ENCODE measurements at places on chromosomes 4 and X.

DNA sequence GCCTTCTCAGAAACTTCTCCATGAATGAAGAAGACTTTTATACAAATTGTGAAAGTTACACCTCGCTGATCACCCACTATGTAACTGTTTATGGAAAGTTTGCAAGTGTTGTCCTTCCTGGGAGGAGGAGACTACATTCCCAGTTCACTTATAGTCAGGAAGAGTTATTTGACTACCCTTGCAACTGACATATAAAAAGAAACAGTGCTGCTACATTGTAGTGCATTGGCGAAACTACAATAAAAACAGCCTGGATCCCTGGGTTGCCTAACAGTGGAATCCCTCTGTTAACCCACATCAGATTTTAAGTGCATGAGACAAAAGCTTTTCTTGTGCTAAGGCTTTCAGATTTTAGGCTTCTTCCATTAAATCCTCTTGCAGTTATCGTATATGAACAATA, 30.4 kb downstream of the MAGEB10 start:
- DNase-seq: no peak

- DNase-seq: no peak
Observed at GRCh38 chr4:170091069-170091696, 1.4 kb upstream of the AADAT start.

DNA sequence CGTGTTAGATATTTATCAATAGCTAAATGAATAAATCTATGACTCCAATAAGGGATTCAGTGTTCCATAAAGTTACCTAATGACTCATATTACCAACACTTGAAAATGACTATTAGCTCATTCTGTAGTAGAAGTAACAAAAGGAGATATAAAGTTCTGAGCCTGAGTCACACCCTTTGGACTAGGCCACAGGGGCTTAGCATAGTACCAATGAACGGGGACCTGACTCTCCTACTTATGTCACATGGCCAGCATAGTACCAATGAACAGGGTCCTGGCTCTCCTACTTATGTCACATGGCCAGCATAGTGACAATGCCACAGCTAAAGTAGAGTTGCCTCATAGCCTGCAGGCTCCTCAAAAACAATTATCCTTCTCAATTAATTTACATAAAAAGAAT, 43.7 kb downstream of the MAGEB16 start:
- DNase-seq: no peak

- no peak for DNase-seq
Observed at GRCh38 chr4:163309466-163309865, 22.9 kb downstream of the NPY1R start.

DNA sequence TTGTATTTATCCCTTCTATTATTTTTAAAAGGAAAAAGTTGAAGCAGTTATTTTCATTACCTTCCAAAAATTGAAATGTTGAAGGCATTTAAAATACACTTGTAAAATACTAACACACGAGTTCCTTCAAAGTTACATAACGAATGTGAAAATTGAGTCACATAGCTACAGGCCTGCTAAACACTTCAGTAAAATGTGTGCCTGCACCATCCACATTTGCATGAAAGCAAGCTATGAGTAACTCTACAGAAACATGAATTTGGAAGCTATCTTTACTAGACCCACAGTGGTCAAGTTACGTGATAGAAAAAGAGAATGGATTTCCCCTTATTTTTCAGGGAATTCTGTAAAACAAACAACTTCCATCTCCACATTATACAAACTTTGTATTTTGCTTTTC, 1148.8 kb upstream of the PCDH7 start:
- no peak for DNase-seq

DNA sequence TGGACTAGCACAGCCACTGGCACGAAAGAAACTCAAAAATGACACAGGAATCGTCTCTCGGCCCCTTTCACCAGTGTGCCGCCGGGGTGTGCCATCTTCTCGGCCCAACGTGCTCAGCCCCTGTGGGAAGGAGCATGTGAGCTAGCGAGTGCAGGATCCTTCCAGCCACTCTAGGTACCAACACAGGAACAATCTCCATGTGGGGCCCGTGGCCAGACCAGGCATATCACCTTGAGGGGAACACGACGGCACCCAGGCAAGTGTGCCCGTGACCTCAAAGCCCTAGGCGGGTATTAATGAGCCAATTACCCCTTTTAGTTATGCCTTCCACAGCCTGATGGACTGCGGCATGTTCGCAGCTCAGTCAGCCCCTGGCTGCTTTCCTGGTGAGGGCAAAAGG, 231.5 kb downstream of the FAT4 start:
- DNase-seq: no peak

DNA sequence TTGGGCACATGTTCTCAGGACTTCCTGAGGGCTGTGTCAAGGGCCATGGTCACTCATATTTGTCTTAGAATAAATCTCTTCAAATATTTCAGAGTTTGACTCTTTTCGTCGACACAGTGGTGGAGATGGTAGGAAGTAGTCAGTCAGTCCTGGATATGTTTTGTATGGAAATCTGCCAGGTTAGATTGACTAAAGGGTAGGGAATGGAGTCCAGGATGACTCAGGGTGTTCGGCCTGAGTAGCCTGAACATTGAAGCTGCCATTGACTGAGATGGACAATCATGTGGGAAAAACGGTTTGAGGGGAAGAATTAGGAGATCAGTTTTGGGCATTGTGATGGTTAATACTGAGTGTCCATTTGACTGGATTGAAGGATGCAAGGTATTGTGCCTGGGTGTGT, 177.1 kb upstream of the CENPE start:
- no peak for DNase-seq

DNA sequence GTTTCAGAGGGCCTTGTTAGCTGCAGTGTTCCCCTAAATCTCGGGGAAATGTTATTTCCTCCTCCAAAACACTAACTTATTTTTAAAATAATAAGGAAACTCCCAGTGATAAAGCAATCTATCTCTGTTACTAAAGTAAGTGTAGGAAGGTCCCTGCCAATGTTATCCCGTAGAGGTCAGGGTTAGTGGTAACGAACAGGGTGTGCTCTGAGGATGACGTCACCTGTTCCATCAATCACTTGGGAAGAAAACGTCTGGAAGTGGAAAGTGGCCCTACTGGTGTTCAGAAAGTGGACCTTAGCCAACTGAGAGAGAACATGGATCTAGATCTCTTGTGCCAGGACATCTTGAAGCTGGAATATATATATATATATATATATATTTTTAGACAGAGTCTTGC, 249.5 kb downstream of the BCOR start:
- no peak for DNase-seq

- DNase-seq: no peak
Observed at GRCh38 chrX:19007011-19007410, 23.1 kb upstream of the PHKA2 start.

- no peak for DNase-seq
Observed at GRCh38 chr4:53119680-53120079, 246.2 kb downstream of the SCFD2 start.

- no peak for DNase-seq
Observed at GRCh38 chr4:89146196-89146595, 34.9 kb downstream of the TIGD2 start.

- DNase-seq: no peak
Observed at GRCh38 chrX:103773445-103773844, 3.2 kb upstream of the PLP1 start.

GRCh38 chrX:151724563-151725337, 8.9 kb downstream of the FATE1 start:
- DNase-seq: no peak

DNA sequence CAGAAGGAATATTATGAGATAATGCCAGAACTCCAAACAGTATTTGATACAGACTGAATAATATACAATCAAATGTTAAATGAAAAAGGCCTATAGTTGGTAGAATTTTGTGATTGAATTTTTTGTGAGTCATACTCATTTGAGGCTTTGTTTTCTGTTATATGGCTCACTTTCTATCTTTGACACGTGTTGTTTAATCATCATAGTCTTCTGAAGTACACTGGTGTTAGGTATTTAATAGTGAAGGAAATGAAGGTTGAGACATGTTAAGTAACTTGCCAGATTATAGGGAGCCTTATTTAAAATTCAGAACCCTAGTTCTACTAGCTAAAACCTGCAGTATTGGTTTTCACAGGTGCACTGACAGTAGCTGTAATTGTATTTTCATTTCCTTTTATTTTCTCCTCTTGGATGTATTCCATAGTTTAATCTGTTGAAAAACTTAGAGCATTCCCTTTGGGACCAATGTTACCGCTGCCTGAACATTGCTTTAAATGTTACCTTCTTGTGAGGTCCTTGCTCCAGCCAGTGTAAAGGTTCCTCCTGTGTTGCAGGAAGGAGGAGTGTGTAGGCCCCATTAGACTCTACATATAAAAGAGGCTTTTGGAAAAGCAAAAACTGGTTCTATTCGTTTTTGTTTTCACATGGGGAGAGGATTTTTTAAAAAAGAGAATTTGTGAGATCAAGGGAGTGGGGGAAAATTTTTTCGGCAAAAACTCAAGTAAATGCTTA, 224.1 kb downstream of the ARHGAP10 start:
- DNase-seq: no peak

- DNase-seq: peak; percentile 44
Observed at GRCh38 chr4:182478475-182478874, 235.3 kb downstream of the TENM3 start.

- DNase-seq: no peak
Observed at GRCh38 chr4:35933901-35934300, 310.4 kb downstream of the ARAP2 start.

DNA sequence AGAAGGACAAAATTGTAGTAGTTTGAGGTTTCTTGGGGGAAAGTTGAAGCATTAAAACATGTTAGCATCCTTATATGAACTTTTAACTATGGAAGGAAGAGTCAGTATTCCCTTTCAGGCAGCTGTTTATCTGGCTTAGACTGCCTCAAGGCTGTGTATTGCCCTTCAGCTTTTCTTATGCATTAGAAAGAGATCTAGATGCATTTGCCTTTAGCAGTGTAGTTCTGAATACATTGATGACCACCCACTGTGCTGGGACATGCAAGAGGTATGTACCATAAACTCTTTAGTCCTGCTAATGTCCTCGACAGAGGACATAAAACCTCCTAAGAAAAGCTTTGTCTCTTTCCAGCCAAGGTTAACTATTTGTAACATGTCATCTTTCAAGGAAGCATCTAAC, 2.9 kb downstream of the FAM200B start:
- no peak for DNase-seq

GRCh38 chr4:53599632-53600031, 8.3 kb upstream of the LNX1 start:
- no peak for DNase-seq

DNA sequence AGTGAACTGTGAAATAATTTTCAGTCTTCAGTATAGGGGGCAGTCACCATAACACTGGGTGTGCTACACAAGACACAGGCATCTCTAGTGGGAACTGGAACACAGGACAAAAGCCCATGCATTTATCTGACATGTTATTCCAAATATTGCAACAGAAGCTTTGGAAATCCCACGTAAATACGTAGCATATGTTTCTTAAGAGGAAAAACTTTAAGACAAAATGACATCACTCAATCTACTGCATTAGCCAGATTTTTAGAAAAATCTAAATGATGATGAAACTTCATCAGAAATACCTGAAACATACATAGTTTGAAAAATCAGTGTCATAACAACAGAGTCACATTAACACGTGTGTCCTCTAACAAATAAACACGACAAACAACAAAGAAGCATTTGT, 14.5 kb downstream of the SHISA3 start:
- DNase-seq: no peak
